ENCODE measurements at places on chromosomes 3 and 15.

GRCh38 chr15:66138892-66139590 lies 114.5 kb downstream of the MEGF11 start:
- DNase-seq = no peak

- no peak for DNase-seq
These were observed 308.3 kb upstream of the SEMA6D start for GRCh38 chr15:47409038-47409437.

- DNase-seq = no peak
These were observed 40.3 kb downstream of the EDEM1 start for GRCh38 chr3:5227812-5228211.

DNA sequence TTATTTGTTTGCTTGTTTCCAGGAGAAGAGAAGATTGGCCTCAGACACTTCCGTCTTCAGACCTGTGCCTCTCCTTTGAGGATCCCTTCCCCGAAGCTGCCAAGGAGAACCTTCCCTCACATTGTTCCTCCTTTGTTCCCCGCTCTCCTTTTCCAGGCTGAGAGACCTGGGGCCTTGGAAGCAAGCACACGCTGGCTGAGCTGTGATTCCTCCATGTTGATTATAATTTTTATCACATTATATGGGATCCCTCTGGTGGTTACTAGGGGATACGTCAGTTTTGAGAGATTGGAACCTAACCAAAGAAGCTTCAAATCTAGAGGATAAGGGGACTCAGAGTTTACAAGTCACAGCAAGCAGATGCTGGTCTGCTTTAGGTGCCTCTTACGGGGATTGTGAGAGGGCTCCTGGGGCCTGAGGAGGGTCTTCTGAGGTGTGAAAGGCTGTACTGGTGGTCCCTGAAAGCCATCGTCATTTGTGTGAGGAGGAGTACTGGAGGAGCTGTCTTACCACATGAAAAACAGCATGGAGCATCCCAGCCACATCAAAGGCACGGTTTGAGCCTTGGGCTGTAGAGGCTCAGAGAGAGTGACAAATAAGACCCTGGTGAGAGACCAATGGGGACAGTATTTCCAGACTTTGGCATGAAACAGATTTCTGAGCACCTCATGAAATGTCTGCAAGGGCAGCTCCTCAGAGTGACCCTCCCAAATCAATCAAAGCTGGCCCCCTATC lies 760.1 kb upstream of the CFAP20DC start:
- no peak for DNase-seq

DNA sequence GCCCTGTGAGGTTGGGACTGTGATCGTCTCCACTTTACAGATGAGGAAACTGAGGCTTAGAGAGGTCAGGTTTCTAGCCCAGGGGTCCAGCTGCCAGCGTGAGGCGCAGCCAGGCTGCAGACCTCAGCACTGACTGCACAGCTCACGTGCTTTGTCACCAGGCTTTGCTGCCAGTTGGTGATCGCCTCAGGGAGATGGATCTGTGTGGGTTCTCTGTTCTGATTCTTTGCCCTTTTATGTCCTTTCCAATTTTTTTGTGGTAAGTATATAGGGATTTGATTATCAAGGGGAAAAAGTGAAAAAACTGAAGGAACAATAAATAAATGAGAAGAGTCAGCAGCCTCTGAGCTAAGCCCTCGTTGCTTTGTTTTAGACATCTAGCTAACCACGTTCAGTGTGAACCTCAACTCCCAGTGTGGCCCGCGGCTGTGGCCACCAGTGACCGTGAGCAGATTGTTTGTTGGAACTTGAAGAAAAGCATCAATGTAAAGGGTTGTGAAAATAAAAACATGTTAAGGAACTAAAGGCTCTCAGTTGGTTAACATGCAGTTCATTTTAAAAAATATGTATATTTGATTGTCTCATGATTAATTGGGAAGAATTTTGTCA lies 117.6 kb downstream of the PDE8A start:
- no peak for DNase-seq

DNA sequence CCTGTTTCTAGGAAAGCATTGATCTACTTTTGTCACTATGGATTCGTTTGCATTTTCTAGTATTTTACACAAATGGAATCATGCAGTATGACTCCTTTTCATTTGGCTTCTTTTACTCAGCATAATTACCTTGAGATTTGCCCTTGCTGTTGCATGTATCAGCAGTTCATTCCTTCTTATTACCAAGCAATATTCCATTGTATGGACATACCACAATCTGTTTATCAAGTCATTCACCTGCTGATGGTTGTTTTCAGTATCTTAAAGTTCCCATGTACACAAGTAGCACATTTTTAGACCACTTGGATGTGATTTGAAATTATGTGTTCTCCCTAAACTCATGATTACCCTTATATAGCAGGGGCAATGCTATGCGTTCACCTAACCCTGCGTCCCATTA lies 150.0 kb upstream of the UBE2E1 start:
- DNase-seq = no peak

GRCh38 chr3:150906461-150906860 lies 1.2 kb upstream of the MINDY4B start:
- no peak for DNase-seq

DNA sequence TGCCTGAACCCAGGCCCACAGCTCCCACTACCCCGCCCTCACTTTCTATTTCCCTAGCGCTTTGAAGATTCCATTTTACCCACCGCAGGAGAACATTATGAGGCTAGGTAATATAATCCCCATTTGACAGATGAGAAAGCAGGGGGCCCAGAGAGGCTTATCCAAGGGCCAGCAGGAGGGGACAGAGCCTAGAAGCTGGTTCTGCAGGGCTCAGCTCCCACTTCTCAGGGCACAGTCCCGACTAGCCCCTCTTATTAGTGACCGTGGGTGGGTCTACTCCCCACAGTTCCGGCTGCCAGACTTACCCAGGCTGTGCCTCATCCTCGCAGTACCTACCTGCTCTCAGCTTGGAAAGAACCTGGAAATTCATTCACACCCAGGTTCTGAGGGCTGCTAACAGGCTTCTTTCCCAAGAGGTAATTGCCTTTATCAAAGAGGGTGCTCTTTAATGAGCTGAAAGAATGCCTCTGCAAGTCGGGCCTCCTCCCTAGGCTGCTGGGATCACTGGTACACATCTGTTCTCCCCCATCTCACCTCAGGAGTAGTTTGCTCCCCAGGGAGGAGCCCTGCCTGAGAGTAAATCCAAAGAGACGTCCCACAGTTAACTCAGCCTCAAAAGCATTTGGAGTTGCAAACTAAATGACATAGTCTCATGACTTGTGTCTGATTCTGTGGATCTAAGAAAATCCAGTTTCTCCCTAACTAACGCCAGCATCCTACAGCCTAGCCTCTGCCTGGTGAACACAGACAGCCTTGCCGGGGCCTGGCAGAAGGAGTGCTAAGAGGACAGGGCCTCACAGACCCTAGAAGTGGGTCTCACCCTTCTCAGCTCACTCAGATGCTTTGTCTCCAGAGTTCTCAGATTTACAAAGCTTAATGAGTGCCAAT lies 125.0 kb downstream of the CHSY1 start:
- DNase-seq = peak; percentile 15

- DNase-seq = no peak
These were observed 114.7 kb upstream of the PLCL2 start for GRCh38 chr3:16770021-16770420.

DNA sequence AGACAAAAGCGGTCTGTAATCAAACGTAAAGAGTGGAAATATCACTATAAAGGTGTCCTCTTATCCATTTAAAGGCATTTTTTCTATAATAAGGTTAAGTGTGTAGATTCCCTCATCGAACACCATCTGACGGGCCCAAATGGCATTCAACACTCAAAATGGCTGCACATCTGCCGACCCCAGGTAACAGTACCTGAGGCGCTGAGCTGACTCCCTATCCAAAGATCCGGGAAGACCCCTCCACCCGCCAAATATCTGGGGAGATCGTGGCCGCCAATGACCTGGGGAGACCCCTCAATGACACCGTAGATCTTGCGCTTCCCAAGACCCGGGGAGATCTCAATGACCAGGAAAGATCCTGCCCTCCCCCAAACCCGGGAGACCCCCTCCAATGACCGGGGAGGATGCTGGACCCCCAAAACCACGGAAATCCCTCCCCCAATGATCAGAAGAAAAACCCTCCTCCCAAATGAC lies 476 bp downstream of the IP6K2 start:
- DNase-seq = no peak

GRCh38 chr15:99424131-99424571 lies 141.6 kb upstream of the MEF2A start:
- no peak for DNase-seq
